Right ventricle myocardium inferior (tissue), 1 donor: ENCODE measurements at places on chromosomes 7 and 10. TPM values are rescaled to one million over a fixed set of nuclear protein-coding genes. Genes with fewer than 3 reads are reported as not detected.
A peak's percentile ranks its signal among the peaks of the same experiment; 100 is the strongest.

DNA sequence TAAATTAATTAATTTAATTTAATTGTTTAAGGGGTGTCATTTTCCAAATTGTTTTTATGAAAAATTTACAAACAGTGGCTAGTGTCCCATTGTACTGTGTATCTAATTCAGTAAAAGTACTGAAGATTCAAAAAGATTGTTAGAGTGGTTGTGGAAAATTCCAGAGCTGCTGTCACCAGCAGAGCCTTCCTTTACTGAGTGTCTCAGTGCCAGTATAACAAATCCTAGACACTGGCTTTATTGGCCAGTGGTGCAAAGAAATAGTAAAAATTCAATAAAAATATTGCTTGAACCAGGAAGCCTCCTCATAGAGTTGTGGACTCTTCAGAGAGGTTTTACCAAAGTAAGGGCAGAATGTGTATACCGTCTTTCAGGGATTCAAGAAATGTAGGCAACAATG, 23.1 kb upstream of the HERPUD2 start:
- DNase-seq = no peak

DNA sequence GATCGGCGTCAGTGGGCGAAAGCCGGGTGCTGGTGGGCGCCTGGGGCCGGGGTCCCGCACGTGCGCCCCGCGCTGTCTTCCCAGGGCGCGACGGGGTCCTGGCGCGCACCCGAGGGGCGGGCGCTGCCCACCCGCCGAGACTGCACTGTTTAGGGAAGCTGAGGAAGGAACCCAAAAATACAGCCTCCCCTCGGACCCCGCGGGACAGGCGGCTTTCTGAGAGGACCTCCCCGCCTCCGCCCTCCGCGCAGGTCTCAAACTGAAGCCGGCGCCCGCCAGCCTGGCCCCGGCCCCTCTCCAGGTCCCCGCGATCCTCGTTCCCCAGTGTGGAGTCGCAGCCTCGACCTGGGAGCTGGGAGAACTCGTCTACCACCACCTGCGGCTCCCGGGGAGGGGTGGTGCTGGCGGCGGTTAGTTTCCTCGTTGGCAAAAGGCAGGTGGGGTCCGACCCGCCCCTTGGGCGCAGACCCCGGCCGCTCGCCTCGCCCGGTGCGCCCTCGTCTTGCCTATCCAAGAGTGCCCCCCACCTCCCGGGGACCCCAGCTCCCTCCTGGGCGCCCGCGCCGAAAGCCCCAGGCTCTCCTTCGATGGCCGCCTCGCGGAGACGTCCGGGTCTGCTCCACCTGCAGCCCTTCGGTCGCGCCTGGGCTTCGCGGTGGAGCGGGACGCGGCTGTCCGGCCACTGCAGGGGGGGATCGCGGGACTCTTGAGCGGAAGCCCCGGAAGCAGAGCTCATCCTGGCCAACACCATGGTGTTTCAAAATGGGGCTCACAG, 1.1 kb downstream of the EGFR start:
- no peak for DNase-seq

- no peak for DNase-seq
Measured at GRCh38 chr7:15033039-15033438, 130.5 kb upstream of the DGKB start.

GRCh38 chr10:20299034-20299736, 483.0 kb downstream of the PLXDC2 start:
- no peak for DNase-seq

DNA sequence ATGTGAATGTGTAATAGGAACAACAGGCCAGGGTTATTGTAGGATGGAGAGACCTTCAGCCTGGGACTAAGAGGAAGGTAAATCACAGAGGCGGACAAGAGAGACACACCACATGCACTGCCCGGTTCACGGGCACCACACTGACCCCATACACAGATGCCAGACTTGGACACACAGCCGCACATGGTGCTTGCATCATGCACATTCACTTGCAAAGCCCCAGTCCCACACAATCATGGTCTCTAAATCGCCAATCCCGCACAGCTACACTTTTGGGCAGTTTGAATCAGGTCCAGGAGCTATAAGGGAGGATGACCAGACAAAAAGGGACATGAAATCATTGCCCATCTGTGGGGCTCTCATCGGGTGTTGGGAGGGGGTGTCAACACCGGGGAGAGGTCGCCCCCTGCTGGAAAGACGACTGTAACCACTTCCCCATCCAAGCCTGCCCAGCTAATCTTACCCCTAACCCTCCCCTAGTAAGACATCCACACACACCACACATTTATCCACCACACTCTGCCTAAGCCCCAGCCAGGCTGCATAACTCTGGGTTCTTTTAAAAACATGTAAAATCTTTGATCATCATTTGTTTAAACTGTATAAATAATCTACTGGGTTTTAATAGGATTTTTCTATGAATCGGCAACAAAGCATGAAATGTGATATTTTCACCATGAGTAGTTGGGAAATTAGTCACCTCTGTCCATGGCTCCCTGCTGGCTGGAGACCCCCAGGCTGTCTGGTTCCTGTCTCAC, 40.5 kb upstream of the SLF2 start:
- peak; percentile 23 for DNase-seq

GRCh38 chr7:138282997-138283396, 177.1 kb upstream of the TRIM24 start:
- no peak for DNase-seq

DNA sequence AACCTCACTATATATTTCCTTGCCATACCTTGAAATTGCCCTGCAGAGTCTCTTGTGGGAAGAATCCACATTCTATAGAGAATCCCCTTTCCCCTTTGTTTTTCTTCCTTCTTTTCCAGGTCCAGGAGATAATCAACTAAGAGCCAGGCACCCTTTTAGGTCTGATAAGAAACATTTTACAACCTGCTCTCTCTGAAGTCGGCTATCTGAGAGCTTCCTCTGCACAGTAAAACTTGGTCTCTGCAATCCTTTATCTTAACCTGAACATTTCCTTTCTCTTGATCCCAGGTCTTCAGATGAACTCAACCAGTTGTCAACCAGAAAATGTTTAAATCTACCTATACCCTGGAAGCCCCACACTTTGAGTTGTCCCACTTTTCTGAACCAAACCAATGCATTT, 19.5 kb upstream of the PTER start:
- DNase-seq = no peak

DNA sequence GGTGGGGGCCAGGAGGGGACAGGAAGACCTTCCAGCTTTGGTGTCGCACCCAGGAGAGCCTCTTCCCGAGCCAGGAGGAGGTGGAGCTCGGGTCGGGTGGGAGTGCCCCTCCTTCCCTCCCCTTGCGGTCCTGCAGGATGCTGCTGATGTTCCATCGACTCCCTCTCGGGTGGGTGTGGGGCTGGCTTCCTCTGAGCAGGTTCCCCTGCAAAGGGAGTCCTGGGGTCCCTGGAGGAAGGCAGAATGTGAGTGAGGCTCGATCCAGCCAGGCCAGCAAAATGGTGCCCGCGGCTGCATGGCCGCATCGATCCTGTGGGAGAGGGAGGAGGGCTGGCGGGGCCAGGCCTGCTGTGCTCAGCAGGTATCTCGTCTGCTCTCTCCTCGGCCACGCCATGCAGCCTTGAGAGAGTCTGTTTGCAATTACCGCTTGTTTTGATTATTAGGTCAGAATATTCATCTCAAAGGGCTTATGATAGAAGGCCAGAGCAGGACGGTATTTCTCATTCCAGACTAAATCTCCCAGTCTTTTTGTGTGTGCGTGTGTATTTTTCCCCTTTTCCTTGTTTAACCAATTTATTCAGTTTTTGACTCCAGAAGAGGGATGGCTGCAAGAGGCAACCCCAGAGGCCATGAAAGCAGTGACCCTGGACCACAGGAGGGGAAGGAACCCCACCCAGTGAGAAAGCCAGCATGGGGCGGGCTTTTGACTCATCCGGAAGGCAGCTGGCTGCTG, 137.3 kb upstream of the ZMIZ1 start:
- no peak for DNase-seq

DNA sequence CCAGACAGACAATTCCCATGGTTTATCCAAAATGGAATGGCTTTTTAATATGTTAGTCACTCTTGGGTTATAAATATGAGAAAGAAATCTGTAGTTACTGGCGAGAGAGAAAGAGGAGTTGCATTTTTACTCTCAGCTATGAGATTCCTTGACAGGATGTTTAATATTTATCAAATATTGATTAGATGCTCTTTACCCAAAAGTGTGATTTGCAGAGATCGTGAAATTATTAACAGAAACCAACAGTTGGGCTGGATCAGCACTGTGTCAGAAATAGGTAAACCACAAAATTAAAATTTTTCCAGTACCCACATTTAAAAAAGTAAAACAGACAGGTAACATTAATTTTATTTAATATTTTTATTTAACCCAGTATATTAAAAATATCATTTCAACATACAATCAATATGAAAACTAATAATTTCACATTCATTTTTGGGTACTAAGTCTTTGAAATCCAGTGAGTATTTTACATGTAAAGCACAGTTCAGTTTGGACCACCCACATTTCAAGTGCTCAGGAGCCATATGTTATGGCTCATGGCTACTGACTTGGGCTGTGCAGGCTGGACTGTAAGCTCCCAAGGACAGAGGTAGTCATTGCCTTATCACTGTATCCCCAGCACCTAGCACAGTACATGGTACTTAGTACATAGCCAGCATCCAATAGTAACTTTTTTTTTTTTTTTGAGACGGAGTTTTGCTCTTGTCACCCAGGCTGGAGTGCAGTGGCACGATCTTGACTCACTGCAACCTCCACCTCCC, 42.5 kb downstream of the KLHDC10 start:
- DNase-seq = no peak

- no peak for DNase-seq
Measured at GRCh38 chr7:144459635-144460034, 56.1 kb upstream of the NOBOX start.

DNA sequence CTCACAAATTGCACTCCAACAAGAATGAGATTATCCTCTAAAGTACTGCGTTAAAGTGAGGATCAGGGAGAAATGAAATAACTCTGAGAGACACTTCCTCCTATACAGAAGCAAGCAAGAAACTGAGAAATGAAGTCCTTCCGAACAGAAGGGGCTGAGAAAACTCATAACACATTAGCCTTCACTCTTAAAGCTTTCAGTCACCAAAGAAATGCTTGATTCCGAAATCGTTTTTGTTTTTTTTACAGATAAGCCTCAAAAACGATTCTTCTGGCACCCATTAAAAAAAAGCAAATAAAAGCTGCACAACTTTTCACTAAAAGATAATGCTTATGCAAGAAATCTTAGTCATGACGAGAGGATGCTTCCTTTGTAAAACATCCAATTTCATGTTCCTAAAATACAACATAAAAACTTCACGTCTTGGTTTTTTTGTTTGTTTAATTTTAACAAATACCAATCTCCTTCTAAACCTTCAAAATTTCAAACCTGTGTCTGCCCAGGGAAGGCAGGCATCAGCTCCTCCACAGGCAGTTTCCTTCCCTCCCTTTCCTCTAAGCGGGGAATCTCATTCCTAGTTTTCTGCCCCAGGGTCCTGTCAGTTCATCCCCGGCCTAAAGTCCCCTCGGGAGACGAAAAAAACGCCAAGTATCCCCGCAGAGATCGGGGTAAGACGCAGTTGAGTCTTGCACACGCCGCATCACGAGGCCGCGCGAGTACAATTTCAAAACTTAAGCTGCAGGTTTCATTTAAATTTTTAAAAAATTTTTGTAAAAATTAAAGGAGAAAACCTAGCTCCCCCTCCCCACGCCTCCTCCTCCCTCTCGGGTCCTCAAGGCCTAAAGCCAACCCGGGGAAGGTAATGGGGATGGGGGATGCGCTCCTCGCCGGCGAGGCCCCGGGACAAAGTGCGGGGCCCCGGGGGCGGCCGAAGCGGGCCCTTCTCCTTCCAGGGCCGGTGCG, 1.1 kb downstream of the BAZ1B start:
- no peak for DNase-seq

DNA sequence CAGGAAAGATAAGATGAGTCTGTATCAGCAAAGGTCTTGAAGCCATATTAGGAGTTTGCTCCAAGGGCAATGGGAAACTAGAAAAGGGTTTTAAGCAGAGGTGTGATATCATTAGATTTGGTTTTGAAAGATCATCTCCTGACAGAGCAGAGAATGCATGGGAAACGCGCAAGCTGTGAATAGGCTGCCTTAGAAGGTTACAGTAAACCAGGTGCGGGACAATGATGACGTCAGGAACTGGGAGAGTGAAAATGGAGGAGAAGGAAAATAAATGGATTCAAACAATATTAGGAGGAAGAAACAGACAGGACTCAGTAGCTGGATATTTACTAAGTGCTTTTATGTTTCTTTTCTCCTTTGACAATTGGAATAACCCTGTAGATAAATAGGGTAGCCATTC, 50.6 kb downstream of the CACNB2 start:
- DNase-seq = no peak

DNA sequence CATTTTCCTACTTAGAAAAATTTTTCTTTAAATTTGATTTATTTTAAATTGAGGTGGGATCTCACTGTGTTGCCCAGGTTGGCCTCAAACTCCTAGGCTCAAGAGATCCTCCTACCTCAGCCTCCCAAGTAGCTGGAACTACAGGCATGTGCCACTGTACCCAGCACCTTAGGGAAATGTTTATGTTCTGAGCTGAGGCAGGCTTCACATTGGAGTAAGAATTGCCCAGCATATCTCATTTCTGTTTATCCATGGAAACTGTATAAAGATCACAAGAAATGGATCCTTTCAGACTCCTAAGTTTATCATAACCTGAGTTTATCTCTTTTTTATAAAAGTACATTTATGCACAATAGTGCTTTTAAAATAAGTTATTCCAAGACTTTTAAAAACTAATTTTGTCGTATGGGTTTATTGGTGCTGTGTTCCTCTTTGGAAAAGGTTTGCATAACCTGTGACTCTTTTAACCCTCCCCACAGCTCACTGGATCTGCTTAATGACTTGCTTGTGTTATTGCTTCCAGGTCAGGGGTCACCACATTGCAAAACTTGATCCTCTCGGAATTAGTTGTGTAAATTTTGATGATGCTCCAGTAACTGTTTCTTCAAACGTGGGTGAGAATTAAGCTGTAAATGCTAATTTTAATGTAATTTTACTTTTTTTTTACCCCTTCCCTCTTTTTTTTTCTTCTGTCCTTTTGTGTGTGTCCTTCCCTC, 40.7 kb downstream of the OGDH start:
- no peak for DNase-seq

- DNase-seq = peak; percentile 50
Measured at GRCh38 chr7:151252961-151253711, 4.6 kb upstream of the SMARCD3 start.

DNA sequence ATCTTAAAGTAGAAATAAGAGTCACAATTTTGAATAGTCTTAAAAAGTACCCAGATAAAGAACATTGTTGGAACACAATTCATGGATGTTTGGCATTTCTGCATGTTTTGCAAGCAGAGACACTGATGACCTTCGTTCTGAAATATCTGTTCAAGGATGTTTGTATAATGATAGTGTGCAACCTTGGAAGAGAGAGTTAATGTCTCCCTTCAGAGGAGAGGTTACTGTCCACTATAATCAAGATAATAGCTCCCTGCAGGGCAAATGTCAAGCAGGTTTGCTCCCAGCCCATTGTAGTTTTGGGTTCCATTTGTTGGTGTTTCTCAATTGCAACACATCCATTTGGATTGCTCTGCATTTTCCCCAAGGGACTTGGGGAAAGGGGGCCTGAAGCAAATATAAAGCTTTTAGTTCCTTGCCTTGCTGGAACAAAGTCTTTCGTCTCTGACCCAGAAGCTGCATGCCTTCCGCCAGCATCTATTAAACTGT, 45.2 kb downstream of the COL1A2 start:
- no peak for DNase-seq

The SPOCK2 gene
- total RNA-seq = 10.4 TPM

The TLL2 gene
- 10.8 TPM for total RNA-seq

The ZNF365 gene
- total RNA-seq = not detected

The SFRP5 gene
- 2.5 TPM for total RNA-seq

The ANKRD1 gene
- 2,249 TPM for total RNA-seq

The SMKR1 gene
- total RNA-seq = not detected

The HECW1 gene
- total RNA-seq = not detected
